Neural progenitor cell (in vitro differentiated cells): ENCODE measurements at places on chromosomes 1 and 21. TPM values are rescaled to one million over a fixed set of nuclear protein-coding genes. Genes with fewer than 3 reads are reported as not detected.

GRCh38 chr1:11938722-11939526 is 4.4 kb downstream of the PLOD1 start:
- H3K4me1 ChIP-seq = peaks cover 3% of the 10 kb centered on the region
- H3K36me3 ChIP-seq = no peaks in the 10 kb centered on the region
- peak overlapping the region; percentile 29 for H3K27ac ChIP-seq
- no peak overlapping the region for H3K4me3 ChIP-seq
- H3K27me3 ChIP-seq = no peaks in the 10 kb centered on the region

GRCh38 chr1:44237721-44238457 is 24.6 kb downstream of the DMAP1 start:
- peaks cover 29% of the 10 kb centered on the region for H3K4me1 ChIP-seq
- H3K36me3 ChIP-seq = no peaks in the 10 kb centered on the region
- H3K27me3 ChIP-seq = no peaks in the 10 kb centered on the region
- no peak overlapping the region for H3K27ac ChIP-seq

GRCh38 chr1:40848530-40849189 is 13.5 kb downstream of the CITED4 start:
- no peaks in the 10 kb centered on the region for H3K36me3 ChIP-seq
- no peaks in the 10 kb centered on the region for H3K4me1 ChIP-seq
- no peaks in the 10 kb centered on the region for H3K27me3 ChIP-seq
- DNase-seq = peak; percentile 79
- no peak overlapping the region for H3K4me3 ChIP-seq
- no peak overlapping the region for H3K27ac ChIP-seq

Gene CFHR1
- not detected in 2 replicates for total RNA-seq

Gene OR14C36
- not detected in 2 replicates for total RNA-seq

DNA sequence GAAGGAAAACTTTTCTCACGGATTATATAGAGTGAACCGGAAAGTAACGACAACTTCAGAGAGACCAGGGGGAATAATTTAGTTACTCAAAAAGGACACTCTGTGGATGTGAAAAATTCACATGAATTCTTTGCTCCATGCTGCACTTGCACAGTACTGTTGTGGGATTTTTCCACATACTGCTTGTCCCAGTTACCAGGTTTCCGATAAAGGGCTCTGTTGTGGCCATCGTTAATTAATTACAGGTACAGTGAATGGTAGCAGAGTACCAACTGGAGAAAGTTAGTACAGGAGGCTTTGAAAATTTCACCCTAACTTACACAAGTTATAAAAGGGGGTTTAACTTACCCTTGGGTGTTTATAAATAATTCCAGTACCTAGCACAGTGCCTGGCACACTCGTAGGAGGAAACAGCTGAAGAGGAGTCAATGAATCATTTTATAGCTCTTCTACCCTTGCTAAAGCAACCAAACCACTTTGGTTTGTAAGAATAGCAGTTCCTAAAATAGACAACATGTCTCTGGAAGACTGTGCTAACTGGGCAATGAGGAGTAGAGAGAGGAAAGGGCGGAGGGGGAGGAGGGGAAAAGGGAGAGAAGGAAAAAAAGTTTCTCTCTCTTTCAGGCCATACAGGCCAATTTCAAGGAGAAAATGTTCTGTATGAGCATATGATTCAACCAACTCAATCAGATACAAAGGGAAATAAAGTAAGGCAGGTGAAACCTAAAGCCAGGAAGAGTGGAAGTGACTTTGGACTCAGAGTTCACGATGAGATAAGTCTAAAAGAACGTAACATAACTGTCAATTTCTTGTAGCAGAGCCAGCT is 98.3 kb upstream of the MAGI3 start:
- no peak overlapping the region for H3K4me3 ChIP-seq
- H3K36me3 ChIP-seq = no peaks in the 10 kb centered on the region
- H3K4me1 ChIP-seq = no peaks in the 10 kb centered on the region
- no peak overlapping the region for H3K27ac ChIP-seq

Gene ATP1A4
- 0.17 and 0.62 TPM in 2 replicates for total RNA-seq

Gene ZBTB17
- 19.5 and 34.0 TPM in 2 replicates for total RNA-seq

Gene TNFSF4
- 1.2 and 2.1 TPM in 2 replicates for total RNA-seq

Gene VWA1
- total RNA-seq = 2.4 and 7.0 TPM in 2 replicates

- no peak for DNase-seq
- no peak overlapping the region for H3K27ac ChIP-seq
- H3K4me3 ChIP-seq = no peak overlapping the region
- no peaks in the 10 kb centered on the region for H3K36me3 ChIP-seq
- H3K27me3 ChIP-seq = no peaks in the 10 kb centered on the region
These were observed 27.2 kb downstream of the ERI3 start for GRCh38 chr1:44327679-44328491.

Gene KANK4
- 0.40 TPM in 1 of 2 replicates, not detected in the other for total RNA-seq

Gene RNU1-1
- under 0.01 TPM in 2 replicates for total RNA-seq

GRCh38 chr21:42962380-42963007 is 11.9 kb upstream of the PKNOX1 start:
- no peaks in the 10 kb centered on the region for H3K36me3 ChIP-seq
- H3K27ac ChIP-seq = no peak overlapping the region
- DNase-seq = no peak

- H3K27ac ChIP-seq = no peak overlapping the region
- H3K36me3 ChIP-seq = no peaks in the 10 kb centered on the region
- no peak overlapping the region for H3K4me3 ChIP-seq
- DNase-seq = no peak
- H3K4me1 ChIP-seq = peaks cover 17% of the 10 kb centered on the region
These were observed 15.3 kb downstream of the INKA2 start for GRCh38 chr1:111723871-111724270.

Gene SFN
- total RNA-seq = 0.21 and 0.99 TPM in 2 replicates

- no peak for DNase-seq
- no peaks in the 10 kb centered on the region for H3K27me3 ChIP-seq
- no peaks in the 10 kb centered on the region for H3K36me3 ChIP-seq
- peaks cover 7% of the 10 kb centered on the region for H3K4me1 ChIP-seq
- H3K4me3 ChIP-seq = no peak overlapping the region
- no peak overlapping the region for H3K27ac ChIP-seq
These were observed 32.6 kb downstream of the ATP1B1 start for GRCh38 chr1:169138866-169139670.

DNA sequence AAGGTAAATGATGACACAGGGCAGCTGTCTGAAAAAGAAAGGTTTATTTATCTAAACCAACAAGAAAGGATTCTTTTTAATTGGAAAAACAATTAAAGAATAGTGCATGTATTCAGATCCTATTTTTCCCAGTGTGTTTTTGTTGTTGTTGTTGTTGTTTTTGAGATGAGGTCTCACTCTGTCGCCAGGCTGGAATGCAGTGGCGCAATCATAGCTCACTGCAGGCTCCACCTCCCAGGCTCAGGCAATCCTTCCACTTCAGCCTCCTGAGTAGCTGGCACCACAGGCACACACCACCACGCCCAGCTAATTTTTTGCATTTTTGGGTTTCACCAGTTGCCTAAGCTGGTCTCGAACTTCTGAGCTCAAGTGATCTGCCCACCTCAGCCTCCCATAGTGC is 22.1 kb downstream of the NEK2 start:
- peaks cover 4% of the 10 kb centered on the region for H3K27me3 ChIP-seq
- DNase-seq = no peak
- H3K4me3 ChIP-seq = no peak overlapping the region
- no peaks in the 10 kb centered on the region for H3K36me3 ChIP-seq
- no peak overlapping the region for H3K27ac ChIP-seq

Gene FGGY
- total RNA-seq = 32.5 and 32.9 TPM in 2 replicates

Gene ETV3L
- total RNA-seq = 0.25 TPM in 1 of 2 replicates, not detected in the other

GRCh38 chr21:41446586-41446985 is 20.5 kb downstream of the MX1 start:
- H3K27ac ChIP-seq = no peak overlapping the region
- no peaks in the 10 kb centered on the region for H3K36me3 ChIP-seq
- no peaks in the 10 kb centered on the region for H3K4me1 ChIP-seq

DNA sequence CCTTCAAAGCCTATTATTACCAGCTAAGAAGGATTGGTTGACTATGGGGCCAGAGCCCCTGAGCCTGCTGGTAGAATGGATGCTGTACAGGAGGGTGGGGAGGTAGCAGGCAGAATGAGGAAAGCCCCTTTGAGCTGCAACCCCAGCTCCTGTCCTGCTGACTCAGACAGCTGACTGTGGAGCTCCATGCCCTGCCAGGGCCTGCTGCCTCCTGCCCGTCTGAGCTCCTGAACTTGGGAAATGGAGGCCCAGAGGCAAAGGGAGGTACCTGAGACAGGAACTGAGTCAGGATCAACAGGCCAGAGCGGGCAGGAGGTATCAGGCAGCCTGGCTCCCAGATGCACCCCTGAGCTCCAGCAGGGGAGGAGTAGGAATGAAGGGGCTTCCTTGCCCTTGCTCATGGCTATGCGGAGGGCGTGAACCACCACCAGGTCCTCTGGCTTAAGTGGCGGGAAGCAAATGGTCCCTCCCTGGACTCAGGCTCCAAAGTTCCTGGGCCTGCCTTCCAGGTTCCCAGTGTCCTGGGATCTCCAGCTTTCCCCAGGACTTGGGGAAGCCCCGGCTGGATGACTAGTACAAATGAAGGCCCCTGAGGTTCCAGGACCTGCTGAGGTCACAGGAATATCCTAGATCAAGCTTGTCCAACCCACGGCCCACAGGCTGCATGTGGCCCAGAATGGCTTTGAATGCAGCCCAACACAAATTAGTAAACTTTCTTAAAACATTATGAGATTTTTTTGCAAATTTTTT is 3.9 kb upstream of the SFN start:
- no peak overlapping the region for H3K27ac ChIP-seq
- H3K4me3 ChIP-seq = no peak overlapping the region
- H3K27me3 ChIP-seq = peaks cover 7% of the 10 kb centered on the region
- peaks cover 36% of the 10 kb centered on the region for H3K4me1 ChIP-seq
